ENCODE measurements at places on chromosomes 5 and 9. TPM values are rescaled to one million over a fixed set of nuclear protein-coding genes. Genes with fewer than 3 reads are reported as not detected.

DNA sequence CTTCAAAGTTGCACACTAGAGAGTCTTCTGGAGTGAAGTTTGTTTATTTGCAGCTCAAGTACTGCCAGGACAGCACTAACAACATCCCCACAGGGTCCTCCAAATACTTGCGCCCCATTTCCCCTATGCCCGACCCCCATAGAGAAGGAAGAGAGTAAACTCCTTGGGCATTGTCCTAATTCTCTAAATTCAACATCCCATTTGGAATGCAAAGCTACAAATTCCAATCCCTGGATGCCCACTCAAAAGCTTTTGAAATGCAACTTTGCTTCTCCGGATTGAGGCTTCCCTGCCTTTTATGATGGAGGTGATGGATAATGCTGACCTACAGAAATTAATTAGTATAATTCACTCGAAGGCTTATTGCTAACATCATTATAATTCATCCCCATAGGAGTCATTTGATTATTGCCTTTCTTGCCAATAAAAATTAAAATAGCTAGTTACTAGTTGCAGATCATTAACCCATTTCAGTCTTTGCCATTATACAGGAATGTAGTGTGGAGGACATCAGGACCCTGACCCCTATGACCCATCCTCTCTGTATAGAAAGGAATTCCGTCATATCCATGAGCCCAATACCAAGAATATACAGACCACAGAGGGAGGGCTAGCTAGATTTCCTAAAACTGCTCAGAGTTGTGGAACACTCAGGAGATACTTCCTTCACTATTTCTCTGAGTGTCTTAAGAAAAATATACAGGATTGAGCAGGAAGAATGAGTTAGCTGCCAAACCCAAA, 277.6 kb downstream of the ZNF608 start:
- no peaks in the 10 kb centered on the region for H3K4me1 ChIP-seq
- DNase-seq: no peak

DNA sequence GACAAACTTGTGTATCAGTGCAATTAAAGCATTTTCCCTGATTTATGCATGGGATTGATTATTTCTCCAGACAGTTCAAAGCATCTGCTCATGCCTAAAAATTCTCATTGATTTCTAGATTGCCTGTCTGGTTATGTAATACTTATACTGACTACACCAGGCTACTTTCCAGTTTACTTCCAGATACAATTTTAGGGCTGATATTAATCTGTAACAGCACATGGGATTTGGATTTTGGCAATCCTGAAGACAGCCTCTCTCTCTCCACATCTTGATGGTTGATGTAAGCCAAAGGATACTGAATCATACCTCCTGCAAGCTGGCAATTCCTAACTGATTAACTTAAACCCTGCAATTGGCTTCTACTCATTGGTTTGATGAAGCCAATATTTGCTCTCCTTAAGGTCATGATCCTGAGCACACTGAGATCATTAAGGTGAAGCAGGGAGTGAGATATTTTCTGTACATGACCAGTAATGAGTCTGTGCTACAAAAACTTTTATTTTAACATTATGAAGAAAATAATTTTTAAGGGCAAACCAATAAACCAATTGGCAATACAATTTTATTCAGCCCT, 25.7 kb upstream of the FBXL7 start:
- H3K4me1 ChIP-seq: no peaks in the 10 kb centered on the region
- H3K27ac ChIP-seq: no peak overlapping the region
- H3K36me3 ChIP-seq: no peaks in the 10 kb centered on the region
- no peaks in the 10 kb centered on the region for H3K27me3 ChIP-seq
- DNase-seq: no peak

DNA sequence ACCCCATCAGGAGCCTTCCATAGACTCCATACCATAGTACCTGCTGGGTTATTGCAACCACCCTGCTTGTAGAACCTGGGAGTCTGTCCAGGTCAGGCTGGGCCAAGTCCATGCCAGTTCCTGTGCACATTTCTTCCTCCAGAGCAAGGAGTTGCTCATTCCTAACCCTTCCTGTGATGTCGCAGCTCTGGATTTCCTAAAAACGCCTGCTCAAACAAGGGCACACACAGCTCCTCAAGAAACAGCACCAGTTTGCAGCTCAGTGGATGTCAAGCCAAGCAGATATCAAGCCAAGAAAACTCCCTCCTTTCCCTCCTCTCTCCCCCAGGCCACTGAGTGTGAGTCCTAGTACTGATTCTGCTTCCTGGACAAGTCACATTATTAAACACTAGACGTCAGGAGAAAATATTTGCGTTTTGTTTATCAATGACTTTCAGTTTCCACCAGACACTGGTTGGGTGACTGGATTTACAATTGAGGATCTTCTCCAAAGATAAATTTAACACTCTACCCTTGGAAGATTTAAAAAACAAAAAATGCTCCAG, 59.6 kb downstream of the SLC1A1 start:
- no peak overlapping the region for H3K27ac ChIP-seq
- H3K27me3 ChIP-seq: no peaks in the 10 kb centered on the region
- peaks cover 8% of the 10 kb centered on the region for H3K4me1 ChIP-seq
- no peak for DNase-seq
- H3K4me3 ChIP-seq: no peak overlapping the region

DNA sequence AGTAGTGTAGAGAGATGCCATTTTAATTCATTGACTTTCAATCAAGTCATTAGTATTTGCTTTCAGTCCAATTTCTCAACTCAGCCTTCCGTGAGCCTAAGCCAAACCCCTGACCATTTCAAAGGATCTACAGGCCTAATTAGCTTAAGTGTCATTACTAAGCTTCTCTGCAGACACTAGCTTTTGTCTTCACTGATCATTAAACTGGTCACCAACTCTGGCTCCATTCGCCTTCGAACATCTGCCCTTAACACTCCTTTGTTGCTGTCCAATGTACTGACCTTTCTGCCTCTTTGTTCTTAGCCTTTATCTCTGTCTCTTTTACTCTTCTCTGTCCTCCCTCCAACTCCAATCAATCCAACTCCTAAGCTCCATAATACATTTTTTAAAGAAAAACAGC, 299.3 kb downstream of the DIRAS2 start:
- H3K4me1 ChIP-seq: no peaks in the 10 kb centered on the region
- DNase-seq: no peak
- H3K27ac ChIP-seq: no peak overlapping the region
- H3K36me3 ChIP-seq: no peaks in the 10 kb centered on the region

DNA sequence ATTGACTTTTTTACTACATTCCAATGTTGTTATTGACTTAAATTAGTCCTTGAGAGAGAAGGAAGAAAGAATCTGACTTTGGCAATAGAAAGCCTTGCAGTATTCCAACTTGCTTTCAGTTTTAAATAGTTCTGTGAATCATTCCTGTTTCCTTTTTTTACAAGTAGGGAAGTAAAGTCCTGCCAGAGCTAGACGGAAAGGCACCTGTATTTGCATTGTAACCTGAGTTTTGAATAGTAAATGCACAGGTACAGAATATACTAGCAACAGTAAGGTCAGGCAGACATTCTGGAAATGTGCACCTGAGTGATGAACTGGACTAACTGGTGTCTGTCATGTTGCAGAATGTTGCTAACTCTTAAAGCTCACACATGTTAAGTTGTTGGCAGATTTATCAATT, 100.9 kb downstream of the PRKACG start:
- H3K27me3 ChIP-seq: no peaks in the 10 kb centered on the region
- no peak overlapping the region for H3K4me3 ChIP-seq
- H3K4me1 ChIP-seq: no peaks in the 10 kb centered on the region
- no peak for DNase-seq
- no peak overlapping the region for H3K27ac ChIP-seq

- no peaks in the 10 kb centered on the region for H3K27me3 ChIP-seq
- H3K36me3 ChIP-seq: no peaks in the 10 kb centered on the region
- no peak overlapping the region for H3K4me3 ChIP-seq
- no peak for DNase-seq
- H3K27ac ChIP-seq: no peak overlapping the region
Observed at GRCh38 chr9:13467157-13467556, 187.7 kb upstream of the MPDZ start.

DNA sequence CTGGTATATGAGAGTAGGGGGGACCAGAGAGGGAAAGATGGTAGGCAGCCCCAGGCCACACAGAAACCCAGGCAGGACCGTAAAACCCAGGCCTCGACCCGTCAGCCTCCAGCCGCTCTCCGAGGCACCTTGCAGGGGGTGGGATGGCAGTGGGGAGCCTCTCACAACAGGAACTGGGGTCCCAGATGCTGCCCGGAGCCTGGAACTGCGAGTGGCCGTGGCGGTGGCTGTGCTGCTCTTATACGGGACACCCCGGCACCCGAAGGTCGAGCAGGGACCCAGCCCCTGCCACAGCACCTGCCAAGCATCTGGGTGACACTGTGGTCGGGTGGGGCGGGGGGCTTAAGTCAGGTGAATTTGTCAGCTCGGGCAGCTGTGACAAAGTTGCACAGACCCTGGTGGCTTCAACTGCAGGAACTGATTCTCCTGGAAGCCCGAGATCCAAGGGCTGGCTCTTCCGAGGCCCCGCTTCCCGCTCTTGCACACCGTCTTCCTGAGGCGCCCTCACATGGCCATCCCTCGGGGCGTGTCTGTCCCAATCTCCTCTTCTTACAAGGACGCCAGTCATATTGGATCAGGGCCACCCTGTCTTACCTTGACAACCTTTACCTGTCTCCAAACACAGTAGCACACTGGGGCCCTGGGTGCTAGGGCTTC, 47.6 kb upstream of the EGFL7 start:
- H3K36me3 ChIP-seq: no peaks in the 10 kb centered on the region
- no peak overlapping the region for H3K4me3 ChIP-seq
- no peaks in the 10 kb centered on the region for H3K4me1 ChIP-seq

- no peak for DNase-seq
- H3K4me1 ChIP-seq: no peaks in the 10 kb centered on the region
- H3K36me3 ChIP-seq: no peaks in the 10 kb centered on the region
- H3K27me3 ChIP-seq: no peaks in the 10 kb centered on the region
- no peak overlapping the region for H3K27ac ChIP-seq
Observed at GRCh38 chr9:125883565-125884217, 136.5 kb downstream of the PBX3 start.

GRCh38 chr9:107751567-107752210, 262.1 kb upstream of the KLF4 start:
- H3K36me3 ChIP-seq: no peaks in the 10 kb centered on the region
- DNase-seq: no peak
- no peaks in the 10 kb centered on the region for H3K27me3 ChIP-seq
- peak overlapping the region; percentile 94 for H3K27ac ChIP-seq

- no peaks in the 10 kb centered on the region for H3K4me1 ChIP-seq
- DNase-seq: no peak
- H3K36me3 ChIP-seq: no peaks in the 10 kb centered on the region
- H3K27me3 ChIP-seq: no peaks in the 10 kb centered on the region
Observed at GRCh38 chr5:168658394-168658793, 79.2 kb upstream of the PANK3 start.

GRCh38 chr5:31492869-31493268, 39.0 kb downstream of the DROSHA start:
- H3K36me3 ChIP-seq: peaks cover 4% of the 10 kb centered on the region
- H3K27ac ChIP-seq: no peak overlapping the region
- no peaks in the 10 kb centered on the region for H3K27me3 ChIP-seq
- H3K4me3 ChIP-seq: no peak overlapping the region

- no peaks in the 10 kb centered on the region for H3K4me1 ChIP-seq
- no peak overlapping the region for H3K4me3 ChIP-seq
- H3K27ac ChIP-seq: no peak overlapping the region
- peaks cover 7% of the 10 kb centered on the region for H3K27me3 ChIP-seq
Observed at GRCh38 chr9:134647359-134648080, 5.9 kb downstream of the COL5A1 start.

DNA sequence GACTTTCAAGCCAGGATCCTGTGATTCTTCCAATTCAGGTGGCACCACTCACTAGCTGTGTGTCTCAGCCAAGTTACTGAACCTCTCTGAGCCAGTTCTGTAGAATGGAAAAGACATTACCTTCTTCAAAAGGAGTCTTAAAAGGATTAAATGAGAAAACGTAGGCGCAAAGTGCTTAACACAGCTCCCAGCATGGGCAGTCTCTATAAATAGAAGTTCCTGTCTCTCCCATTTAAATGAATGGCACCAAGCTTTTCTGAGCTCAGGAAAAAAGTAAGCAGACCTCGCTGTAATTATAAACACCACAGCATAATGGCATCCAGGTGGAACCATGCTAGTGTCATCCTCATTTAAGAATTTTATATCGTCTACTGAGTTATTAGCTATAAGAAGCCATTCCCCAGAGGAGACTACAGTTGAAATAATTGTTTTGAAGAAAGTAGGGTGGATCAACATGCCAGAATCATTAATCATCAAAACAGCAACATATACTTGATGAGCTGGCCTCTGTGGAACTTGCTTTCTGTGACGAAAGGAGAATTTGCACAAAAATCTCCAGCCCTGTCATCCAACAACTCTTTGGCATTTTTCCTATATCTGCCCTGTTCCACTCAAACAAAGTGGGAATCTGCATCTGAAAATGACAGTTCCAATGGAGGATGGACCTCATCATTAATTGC, 188.9 kb downstream of the SPOCK1 start:
- no peaks in the 10 kb centered on the region for H3K4me1 ChIP-seq
- no peaks in the 10 kb centered on the region for H3K36me3 ChIP-seq
- H3K27me3 ChIP-seq: no peaks in the 10 kb centered on the region
- no peak overlapping the region for H3K27ac ChIP-seq

- no peaks in the 10 kb centered on the region for H3K27me3 ChIP-seq
- no peak for DNase-seq
- H3K4me3 ChIP-seq: no peak overlapping the region
Observed at GRCh38 chr9:132236662-132237311, 74.9 kb downstream of the NTNG2 start.

GRCh38 chr5:7068156-7068555, 327.8 kb upstream of the ADCY2 start:
- DNase-seq: no peak
- no peak overlapping the region for H3K27ac ChIP-seq
- H3K4me3 ChIP-seq: no peak overlapping the region
- no peaks in the 10 kb centered on the region for H3K27me3 ChIP-seq
- H3K4me1 ChIP-seq: no peaks in the 10 kb centered on the region
- H3K36me3 ChIP-seq: no peaks in the 10 kb centered on the region

GRCh38 chr9:16290169-16290568, 580.3 kb downstream of the BNC2 start:
- H3K27me3 ChIP-seq: no peaks in the 10 kb centered on the region
- DNase-seq: no peak
- H3K4me1 ChIP-seq: no peaks in the 10 kb centered on the region
- no peak overlapping the region for H3K27ac ChIP-seq
- no peak overlapping the region for H3K4me3 ChIP-seq
- no peaks in the 10 kb centered on the region for H3K36me3 ChIP-seq

Gene RLN1
- polyA plus RNA-seq: not detected

Gene TRAF1
- polyA plus RNA-seq: 0.55 TPM

Gene TPM2
- polyA plus RNA-seq: 6,654 TPM

Gene TYRP1
- 1.4 TPM for polyA plus RNA-seq

Gene DOK3
- polyA plus RNA-seq: 0.44 TPM

Gene PCDHB1
- 0.01 TPM for polyA plus RNA-seq

Gene LTC4S
- polyA plus RNA-seq: 2.2 TPM
